ENCODE measurements at places on chromosomes 2 and 18.
A peak's percentile ranks its signal among the peaks of the same experiment; 100 is the strongest.

DNA sequence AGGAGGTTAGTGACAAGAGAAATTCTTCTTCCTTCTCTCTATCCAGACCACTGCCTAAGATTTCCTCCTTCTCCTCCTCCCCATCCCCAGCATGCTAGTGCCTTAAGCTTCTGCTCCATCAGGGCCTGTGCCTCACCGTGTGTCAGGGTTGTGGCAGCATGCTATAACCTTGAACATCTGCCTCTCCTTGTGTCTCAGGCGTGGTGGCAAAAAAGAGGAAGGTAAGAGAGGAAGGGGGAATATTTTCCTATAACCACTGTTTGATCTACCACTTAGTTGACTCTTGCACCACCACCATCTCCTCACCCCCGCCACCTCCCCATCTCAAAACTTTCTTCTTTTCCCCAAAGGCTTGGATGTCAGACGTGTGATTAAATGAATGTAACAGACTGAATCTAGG is 38.3 kb upstream of the PEX13 start:
- DNase-seq = no peak

DNA sequence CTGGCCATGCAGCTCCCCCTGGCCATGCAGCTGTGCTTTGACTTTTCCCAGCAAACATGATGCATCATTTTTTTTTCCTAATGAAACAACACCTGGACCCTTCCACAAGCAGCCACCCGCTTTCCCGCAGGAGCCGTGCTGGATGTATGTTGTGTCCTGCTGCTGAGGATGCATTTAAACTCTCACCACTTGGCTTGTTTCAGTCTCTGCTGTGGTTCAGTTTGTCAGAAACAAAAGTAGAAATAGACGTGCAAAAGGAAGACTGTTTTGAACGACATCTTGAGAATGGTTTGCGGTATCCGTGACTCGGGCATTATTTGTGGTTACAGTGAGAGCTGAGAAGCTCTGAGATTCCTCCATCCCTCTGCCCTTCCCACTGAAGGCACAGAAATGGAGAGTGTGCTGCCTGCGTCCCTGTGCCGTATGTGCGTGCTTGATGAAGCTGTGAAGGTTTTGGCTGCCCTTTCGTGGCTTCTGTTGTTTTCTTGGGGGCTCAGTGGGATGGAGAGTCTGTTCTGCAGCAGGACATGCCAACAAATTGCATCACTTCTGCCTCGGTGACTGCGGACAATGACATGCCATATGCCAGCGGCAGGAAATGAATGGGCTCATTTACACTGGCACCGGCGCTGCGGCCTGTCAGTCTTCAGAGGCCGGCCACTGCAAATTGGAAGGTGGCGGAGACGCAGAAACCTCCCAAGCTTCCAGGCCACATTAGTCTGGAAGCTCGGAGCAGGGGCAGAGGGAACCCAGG is 417.7 kb upstream of the SALL3 start:
- DNase-seq = no peak

GRCh38 chr18:59893971-59894370 is 5.8 kb upstream of the PMAIP1 start:
- no peak for DNase-seq

GRCh38 chr2:157627594-157628476 is 829 bp downstream of the ACVR1C start:
- DNase-seq = peak; percentile 8

GRCh38 chr2:209380293-209380692 is 43.6 kb upstream of the MAP2 start:
- no peak for DNase-seq

- DNase-seq = peak; percentile 68
Measured at GRCh38 chr2:39227628-39228412, 15.9 kb downstream of the CDKL4 start.

- DNase-seq = no peak
Measured at GRCh38 chr2:170950221-170950761, 21.2 kb downstream of the GORASP2 start.

DNA sequence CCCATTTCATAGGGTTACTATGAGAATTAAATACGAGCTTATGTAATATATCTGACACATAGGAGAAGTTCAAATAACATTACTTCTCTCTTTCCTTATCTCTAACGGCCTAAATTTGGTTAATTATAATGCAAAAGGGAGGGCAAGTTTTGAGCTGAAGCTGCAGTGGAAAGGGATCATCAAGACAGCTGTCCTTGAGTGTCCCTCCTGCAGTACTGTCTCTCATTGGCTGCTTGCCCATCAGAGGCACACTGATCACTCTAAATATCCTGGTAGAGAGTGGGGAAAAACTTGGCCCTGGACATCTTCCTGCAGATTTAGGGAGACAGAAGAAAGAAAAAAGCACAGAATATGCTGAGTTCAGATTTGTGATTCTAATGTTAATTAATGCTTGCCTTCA is 186.0 kb downstream of the CAMKMT start:
- no peak for DNase-seq

- no peak for DNase-seq
Measured at GRCh38 chr18:75896865-75897264, 469.4 kb upstream of the SMIM21 start.

DNA sequence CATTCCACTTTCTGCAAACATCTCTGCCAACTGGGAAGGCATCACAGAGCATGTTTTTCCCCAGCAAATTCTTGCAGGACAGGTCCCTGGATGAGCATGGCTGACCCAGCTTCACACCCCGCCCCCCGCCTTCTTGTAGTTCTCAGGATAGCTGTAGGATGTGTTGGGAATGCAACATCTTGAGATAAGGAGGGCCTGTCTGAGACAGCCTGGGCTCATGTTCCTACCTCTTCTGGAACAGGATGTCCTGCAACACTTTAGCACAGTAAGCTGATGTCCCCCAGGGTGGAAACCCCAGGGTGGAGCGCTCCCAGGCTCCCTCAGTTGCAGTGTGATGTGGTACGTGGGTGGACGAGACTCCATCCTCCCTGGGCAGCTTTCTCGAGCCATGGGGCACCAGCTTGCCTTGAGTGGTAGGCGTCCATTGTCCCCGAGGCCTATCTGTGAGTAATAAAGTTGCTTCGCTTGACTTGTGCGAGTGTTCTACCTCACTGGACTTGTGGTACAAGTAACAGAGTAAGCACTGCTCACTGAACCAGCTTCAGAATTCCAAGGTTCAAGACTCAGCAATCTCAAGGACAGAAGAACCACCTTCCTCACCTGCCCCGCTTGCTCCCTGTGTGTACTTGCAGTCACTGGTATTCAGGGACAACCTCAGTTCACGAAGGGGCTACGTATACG is 48.6 kb downstream of the EMX1 start:
- DNase-seq = no peak

DNA sequence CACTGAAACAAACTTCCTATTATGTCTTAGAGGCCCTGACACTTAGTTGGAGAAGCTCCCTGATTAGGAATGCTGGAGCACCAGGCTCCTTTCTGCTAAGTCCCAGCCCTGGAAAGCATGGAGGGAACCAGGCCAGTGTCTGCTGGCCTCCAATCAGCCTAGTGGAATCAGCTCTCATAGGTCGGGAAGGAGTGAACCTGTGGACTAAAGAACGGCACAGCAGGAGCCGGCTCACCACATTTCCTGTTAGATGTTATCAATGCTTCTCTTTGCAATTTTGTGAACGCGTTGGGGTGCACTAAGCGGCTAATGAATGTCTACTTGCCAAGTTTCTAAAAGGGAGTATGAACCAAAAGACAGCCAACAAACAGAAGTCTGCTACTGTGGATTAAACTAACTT is 296.6 kb downstream of the NAPG start:
- DNase-seq = no peak

DNA sequence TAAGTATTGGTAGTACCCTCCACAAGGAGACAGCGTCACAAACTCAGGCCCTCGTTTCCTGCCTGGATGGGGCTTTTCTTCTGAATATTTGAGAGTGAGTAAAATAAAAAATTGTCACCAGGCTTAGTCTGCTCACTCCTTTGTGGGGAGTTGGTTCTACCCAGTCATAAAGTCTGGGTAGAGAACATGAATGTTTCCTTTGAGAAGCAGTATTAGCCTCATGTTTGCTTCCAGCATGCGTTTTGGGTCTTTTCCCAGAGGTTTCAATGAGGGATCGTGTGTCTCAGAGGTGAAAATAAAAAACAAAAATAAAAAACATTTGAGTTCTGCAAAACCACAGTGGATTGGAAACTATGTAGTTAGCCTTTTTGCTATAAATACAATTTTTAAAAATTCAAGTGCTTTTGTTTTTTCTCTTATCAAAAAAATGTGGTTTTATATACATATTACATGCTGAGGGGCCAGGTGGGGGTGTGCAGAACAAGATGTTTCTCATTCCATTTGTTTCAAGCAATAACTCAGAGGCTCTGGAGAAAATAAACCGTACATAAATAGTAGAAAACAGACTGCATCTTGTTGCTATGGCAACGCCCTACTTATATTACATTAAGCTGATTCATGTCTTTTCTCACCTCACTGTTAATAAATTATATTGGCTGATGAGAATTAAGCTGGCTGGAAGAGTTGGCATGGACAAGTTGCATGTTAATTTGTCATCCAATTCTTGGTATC is 225.4 kb upstream of the FBXO11 start:
- no peak for DNase-seq

DNA sequence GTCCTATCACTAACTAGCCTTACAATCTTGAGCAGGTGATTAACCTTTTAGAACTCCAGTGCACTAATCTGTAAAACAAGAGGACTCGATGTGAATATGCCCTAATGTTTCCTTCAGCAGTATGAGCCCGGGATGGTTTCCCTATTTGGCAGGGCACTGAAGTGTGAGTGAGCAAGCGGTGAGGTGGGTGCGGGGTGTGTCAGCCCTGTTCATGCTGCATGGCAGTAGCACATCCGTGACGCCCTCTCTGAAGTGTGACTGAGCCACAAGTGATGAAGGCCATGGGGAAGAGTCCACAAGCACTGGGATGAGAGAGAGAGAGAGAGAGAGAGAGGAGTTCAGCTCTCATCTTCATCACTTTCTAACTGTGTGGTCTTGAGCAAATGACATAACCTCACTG is 168.7 kb downstream of the SETBP1 start:
- no peak for DNase-seq

GRCh38 chr2:20016346-20016745 is 3.9 kb upstream of the MATN3 start:
- DNase-seq = no peak

DNA sequence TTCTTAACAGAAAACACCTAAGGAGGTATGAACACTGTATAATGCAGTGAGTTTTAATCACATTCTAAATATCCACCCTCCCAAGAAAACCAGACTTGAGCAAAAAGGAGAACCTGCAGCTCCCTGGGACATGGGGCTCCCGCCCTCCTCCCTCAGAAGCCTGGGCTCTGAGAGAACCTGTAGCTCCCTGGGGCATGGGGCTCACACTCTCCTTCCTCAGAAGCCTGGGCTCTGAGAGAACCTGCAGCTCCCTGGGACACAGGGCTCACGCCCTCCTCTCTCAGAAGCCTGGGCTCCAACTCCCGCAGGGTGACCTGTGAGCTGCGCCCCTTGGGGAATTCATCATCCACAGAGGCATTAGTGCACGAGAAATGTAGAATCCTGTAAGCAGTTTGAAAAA is 222.9 kb downstream of the SNTG2 start:
- DNase-seq = no peak

DNA sequence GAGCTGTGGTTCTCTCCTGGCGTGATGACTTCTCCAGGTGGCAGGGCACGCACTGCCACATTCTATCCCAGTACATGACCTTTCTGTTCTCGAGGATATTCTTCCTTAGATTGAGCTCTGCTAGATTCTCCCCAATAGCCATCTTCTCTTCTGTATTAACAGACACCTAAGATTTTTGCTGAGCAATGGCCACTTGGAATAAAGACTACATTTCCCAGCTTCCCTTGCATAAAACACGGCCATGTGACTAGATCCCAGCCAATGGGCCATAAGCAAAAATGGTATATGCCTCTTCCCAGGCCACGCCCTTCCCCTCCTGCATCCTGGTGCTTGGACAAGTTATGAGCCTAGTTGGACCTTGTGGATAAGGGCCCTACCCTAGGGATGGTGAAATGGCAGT is 82.1 kb downstream of the EIF2AK3 start:
- DNase-seq = no peak

DNA sequence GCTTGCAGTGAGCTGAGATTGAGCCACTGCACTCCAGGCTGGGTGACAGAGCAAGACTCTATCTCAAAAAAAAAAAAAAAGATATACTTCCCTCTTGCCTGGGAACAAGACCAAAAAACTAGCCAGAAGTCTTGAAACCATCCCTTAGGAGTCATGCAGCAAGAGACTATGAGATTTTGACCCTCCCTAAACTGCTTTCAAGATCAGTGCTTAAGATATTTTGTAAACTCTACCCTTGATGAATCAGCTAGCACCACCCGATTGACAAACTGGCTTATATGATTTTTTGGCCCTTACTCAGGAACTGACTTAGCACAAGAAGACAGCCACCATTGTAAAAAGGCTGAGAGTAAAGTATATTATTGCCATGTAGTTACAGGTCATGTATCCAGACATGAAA is 3.8 kb downstream of the SULT1C3 start:
- no peak for DNase-seq

- DNase-seq = no peak
Measured at GRCh38 chr2:226098861-226099745, 699.6 kb downstream of the NYAP2 start.

DNA sequence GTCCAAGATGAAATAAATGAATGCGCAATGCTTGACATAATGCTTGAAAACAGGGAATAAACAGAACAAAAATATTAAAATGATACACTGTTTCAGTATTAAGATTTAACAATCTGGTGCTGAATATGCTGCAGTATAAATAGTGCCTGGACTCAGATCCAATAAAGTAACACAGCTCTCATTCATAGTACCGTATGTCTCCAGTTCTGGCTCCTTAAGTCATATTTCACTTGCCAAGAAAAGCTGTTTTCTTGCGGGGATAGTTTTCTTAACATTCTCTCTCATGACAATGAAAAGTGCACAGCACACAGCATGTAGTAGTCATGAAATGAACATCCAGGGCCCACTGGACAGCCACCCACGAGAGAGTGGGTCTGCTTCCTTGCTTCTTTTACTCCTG is 74.7 kb downstream of the SATB2 start:
- no peak for DNase-seq

DNA sequence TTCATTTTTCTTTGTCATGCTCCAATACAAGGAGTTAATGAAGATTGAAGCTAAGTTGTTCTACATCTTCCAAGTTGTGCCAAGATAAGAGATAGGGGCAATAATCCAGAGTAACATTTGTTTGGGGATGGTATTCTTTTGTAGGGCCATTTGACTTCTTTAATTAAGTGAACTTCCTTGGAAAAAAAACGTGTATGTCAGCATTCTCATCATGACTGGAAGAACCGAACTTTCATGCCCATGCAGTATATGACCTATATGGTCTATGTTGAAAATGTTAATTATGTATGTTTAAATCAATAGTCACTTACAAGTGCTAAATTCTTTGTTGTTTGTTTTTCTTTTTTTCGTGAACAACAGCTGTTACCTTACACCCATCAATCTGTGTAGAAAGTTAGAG is 319.5 kb upstream of the LRRTM1 start:
- DNase-seq = no peak

DNA sequence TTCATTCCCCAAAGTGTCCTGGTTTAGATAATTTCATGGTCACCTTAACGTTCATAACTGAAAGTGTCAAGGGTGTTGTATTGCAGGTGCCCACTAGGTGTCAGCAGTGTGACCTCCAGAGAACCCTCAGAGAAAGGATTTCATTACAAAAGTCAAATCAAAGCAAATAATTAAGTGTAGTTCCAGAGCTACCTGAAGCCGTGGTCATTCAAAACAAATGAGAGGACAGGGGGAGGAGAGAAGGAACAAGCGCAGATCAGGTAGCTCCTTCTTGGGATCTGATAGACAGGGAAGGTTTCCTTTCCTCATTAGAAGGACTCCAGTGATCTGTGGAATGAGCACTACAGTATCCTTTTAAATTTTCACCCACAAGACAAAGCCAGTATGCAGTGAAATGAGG is at the start of gene SLC9A4:
Gene SLC9A4 (plus strand): TSS at position 207 of the 400 bp plus-strand sequence. CDS start 534 bp downstream, outside the sequence.
- no peak for DNase-seq
